ENCODE measurements at places on chromosomes 12 and 14. TPM values are rescaled to one million over a fixed set of nuclear protein-coding genes. Genes with fewer than 3 reads are reported as not detected.
A peak's percentile ranks its signal among the peaks of the same experiment; 100 is the strongest.

DNA sequence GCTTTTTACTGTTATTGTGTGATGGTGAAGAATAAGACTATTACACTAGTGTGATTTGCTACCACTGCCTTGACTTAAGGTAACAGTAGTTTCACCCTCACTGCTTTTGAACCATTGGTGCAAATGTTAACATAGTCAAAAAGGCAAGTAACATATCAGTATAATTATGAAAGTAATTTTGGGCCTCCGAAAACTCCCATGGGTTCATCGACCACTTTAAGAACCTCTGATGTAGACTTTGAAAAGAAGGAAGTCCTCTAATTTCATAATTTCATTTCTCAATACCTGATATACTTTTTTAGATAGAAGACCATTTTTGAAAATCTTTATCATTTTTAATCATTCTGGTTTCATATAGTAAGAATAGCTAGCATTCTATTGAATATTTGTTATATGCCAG is 57.7 kb downstream of the ETNK1 start:
- no peak for DNase-seq

DNA sequence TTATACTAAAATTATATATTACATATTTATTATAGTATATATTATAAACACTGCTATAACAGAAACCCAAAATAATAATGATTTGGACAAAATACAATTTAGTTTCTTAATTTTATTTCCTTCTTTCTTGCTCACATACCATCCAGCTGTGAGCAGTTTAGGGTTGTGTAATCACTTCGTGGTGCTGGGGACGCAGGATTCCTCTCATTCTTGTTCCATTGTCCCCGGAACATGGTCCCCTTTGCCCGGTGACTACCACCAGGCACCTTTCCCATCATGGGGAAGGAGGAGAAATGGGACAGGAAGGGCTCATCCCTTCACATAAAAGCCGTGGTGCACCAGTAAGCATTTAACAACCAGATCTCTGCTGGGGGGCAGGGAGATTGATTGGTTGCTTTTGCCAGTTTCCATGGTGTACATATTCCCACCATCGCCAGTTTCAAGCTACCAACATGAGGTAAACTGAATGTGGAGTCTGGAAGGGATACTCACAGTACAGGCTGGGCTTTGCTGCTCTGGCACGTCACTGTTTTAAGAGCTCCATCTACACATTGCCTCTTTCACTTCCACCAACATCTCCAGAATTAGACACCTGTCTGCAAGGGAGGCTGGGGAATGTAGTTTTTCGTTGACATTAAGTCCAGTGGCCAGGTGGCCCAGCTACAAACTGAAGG is 191.5 kb downstream of the TMEM132C start:
- DNase-seq = no peak

- no peak for DNase-seq
Measured at GRCh38 chr14:58639842-58640484, 2.2 kb downstream of the DACT1 start.

DNA sequence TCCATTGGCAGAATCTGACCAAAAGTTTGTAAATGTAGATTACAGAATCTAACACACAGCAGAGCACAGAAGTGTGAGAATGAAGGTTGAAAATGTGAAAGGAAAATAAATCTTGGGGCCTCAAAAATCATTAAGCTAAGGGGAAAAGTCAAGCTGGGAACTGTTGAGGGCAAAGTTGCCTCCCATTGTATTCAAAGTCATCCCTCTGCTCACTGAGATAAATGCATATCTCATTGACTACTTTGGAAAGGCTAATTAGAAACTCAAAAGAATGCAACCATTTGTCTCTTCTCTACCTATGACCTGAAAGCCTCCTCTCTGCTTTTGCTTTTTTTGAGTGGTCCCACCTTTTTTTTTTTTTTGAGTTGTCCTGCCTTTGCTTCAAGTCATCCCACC is 97.4 kb upstream of the ATF7IP start:
- no peak for DNase-seq

GRCh38 chr12:128856035-128856790 is 2.9 kb downstream of the GLT1D1 start:
- peak; percentile 10 for DNase-seq

- DNase-seq = no peak
Measured at GRCh38 chr12:43320281-43320680, 231.7 kb downstream of the ADAMTS20 start.

GRCh38 chr14:89304561-89304960 is 112.5 kb downstream of the FOXN3 start:
- DNase-seq = no peak

The POTEM gene
- total RNA-seq = not detected

- DNase-seq = no peak
Measured at GRCh38 chr12:68639396-68639767, 28.7 kb downstream of the RAP1B start.

GRCh38 chr12:106297681-106298080 is 4.9 kb upstream of the TCP11L2 start:
- DNase-seq = no peak

DNA sequence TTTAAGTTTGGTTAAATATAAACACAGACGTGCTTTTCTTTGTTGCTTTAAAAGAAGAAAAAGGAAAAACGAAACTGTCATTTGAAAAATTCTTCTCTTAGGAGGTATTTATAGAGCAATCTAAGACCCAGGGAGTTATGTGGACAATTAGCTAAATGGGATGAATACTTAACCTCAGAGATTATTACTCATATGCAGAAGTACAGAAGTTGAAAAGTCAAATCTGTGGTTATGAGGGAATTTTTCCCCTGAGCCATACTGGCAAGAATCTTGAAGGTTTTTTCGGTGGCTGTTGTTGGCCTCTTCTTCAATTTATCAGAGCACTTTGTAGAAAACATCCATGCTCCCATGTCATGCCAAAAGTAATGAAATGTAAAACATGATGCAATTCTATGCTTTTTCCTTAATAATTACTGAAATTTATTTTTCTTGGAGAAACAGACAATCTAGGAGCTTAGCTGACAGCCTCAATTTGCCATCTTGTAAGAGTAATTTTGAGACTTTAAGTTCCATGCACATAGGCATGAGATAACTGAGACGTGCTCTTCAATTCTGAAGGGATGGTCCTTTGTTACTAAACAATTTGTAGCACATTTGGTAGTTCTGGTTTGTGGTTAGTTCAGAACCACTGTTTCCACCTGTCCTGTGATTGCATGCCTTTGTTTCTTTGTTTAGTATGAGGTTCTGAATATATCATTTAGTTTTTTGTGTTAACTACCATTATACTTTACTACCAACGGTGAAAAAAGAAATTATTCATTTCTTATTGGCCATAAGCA is 126.6 kb downstream of the BCAT1 start:
- no peak for DNase-seq

GRCh38 chr14:99479906-99480869 is at the start of gene SETD3:
SETD3 (minus strand) TSS chr14:99480859; CDS start chr14:99465805, 15,054 bp downstream.
- DNase-seq = peak; percentile 88

- DNase-seq = no peak
Measured at GRCh38 chr12:88393017-88393767, 187.1 kb downstream of the KITLG start.

The MMP17 gene
- 3.6 TPM for total RNA-seq

- no peak for DNase-seq
Measured at GRCh38 chr12:43976027-43976426, 140.1 kb downstream of the TMEM117 start.

- no peak for DNase-seq
Measured at GRCh38 chr14:26928019-26928418, 330.2 kb upstream of the NOVA1 start.

- no peak for DNase-seq
Measured at GRCh38 chr12:108629824-108630476, 3.7 kb downstream of the SELPLG start.

GRCh38 chr12:108816652-108817335 is 40.6 kb downstream of the SSH1 start:
- no peak for DNase-seq

DNA sequence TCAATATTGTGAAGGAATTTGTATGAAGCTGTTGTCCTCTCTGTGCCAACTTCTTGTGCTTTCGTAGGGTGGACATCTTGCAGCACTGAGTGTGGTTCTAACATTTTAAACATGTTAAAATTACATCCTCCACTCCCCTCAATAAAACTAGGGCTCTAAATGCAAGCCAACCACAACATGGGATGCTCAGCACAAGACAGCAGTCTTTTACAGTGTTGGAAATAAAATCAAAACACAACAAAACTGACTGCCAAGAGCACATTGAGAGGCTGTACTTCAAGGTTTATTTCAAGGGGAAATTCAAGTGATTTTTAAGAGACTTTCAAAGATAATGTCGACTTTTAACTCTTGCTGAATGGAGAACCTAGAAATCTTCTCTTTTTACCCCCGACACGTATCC is 396.9 kb downstream of the TMTC2 start:
- DNase-seq = no peak

The BHLHE41 gene
- total RNA-seq = 5.7 TPM

DNA sequence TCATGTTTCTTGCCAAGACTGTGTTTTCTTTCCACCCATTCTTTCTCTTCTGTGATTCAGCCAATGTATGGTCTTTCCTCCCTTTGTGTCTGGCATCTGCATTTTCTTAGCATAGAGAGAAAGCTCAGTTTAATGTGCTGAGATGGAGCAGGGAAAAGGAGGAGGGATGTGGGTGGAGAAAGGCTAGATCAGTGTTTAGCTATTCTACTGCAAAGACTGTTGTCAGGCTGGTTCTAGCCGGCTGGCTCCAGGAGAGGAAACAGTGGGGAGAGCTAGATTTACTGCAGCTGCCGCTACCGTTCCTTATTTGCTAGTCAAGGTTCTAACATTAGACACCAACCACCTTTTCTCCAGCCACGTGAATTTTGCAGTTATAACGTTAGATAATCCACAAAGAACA is 5.2 kb upstream of the RIMKLB start:
- DNase-seq = peak; percentile 84

GRCh38 chr14:22887990-22888378 is 5.0 kb downstream of the REM2 start:
- no peak for DNase-seq

DNA sequence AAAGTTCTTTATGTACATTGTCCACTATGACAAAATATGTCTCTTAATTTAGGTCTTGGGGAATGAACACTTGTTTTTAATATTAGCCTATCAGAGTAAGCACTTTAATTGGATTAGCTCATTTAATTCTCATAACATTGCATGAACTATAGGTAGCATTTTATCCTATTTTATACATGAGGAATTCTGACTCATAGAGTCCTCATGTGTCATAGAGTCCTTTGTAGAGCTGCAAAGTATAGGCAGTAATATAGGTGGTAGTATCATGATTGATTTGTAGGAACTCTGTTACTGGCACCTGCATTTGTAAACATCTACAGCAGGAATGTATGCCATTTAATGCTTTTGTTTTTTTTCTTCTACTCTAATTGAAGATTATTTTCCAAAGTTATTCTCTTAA is 96.0 kb downstream of the GPHN start:
- DNase-seq = no peak

The SYNDIG1L gene
- under 0.01 TPM for total RNA-seq

DNA sequence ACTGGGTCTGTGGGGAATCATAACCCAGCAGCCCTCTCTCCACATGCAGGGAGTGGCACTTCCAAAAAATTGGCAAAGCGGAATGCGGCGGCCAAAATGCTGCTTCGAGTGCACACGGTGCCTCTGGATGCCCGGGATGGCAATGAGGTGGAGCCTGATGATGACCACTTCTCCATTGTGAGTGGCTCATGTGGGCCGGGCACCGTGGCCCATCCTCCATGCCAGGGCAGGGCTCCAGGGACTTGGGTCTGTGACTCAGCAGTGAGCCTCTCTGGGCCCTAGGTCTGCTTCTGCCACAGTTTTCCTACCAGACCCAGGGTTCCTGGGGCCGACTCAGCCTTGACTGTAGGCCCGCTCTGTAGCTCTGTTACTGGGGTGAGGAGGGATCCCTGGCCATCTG is 2.2 kb downstream of the NPFF start:
- no peak for DNase-seq

GRCh38 chr12:121000530-121000929 is 15.8 kb downstream of the C12orf43 start:
- no peak for DNase-seq

The ATN1 gene
- 53.8 TPM for total RNA-seq

The KRT85 gene
- total RNA-seq = not detected

DNA sequence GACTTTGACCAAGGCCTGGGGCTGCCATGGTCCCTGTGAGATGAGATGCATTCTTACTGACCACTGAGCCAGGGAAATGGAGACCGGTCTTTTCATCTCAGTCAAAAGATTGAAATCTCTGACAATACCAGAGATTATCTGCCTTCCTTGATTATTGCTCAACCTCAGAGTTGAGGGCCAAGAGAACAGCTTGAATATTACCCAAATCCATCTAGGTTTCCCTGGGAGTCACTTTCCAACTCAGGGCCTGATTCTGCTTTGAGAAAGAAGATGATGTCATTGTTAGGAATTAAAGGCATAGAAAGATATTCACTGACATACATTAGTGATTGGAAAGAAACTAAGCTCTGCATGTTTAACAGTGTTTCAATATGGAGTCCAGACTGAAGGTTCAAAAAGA is 515.9 kb upstream of the TBX3 start:
- no peak for DNase-seq

GRCh38 chr12:116366824-116367223 is 89.3 kb upstream of the MED13L start:
- DNase-seq = no peak

DNA sequence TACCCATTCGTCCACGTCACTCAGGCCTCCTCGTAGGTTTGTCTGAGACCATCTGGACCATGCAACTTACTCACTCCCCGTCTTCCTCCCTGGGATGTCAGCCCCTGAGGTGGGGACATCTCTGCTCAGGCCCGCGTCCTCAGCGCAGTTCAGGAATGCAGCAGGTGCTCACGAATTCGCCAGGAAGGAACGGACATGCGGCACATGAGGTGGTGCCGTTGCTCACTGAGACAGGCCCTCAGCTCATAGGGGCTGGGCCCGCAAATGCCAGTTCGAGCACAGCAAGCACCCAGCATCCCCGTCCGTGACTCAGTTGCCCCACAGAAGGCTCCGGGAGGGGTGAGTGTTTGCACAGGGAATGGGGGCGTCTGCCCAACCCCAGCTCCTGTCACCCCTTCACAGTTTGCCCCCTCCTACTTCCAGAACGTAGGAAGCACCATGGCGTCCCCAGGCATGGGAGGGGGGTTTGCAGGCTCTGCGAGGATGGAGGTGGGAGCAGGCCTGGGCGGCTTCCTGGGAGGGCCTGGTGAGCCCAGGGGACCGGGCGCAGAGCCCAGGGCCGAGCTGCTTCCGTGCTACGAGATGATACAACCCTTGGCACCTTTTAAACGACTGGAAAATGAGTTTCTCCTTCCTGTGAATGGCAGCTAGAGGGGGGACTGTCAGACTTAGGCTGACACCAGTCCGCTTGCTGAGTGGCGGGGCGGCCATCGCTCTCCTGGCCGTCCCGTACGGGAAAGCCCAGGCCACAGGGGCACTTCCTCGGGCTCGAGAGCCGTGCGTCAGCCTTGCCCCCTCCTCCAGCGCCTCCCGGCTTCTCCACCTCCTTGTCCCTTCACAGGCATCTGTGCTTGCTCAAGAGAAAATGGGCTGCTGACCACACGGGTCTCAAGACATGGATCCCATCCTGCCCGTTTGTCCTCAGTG is 6.9 kb downstream of the GALNT9 start:
- DNase-seq = peak; percentile 85

DNA sequence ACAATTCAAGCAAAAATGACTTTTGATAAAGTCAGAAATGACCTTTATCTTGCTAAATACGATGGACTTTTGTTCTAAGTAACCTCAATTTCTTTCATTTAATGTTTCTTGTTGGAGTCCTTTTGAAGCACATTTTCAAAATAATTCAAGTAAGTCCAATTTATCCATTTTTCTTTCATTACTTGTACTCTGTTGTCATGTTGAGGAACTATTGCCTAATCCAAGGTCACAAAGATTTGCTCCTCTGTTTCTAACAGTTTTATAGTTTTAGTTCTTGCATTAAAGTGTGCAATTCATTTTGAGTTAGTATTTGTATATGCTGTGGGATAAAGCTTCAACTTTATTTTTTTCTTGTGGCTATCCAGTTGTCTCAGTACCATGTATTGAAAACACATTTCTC is 66.7 kb downstream of the CCER1 start:
- no peak for DNase-seq

Data from sigmoid colon (tissue), 7 donors.